Activated T-helper 1 cell treated with anti-CD3 and anti-CD28 coated beads, Interleukin-12 subunit alpha, Interleukin-12 subunit beta, Interleukin-2, Interleukin-4 antibody, amounts not matched to agents 30 ng/mL and 10 ng/mL and 1 ng/mL, durations not matched to agents 14 hours and 24 hours and 36 hours (primary cell): ENCODE measurements at places on chromosomes 7 and 10.

DNA sequence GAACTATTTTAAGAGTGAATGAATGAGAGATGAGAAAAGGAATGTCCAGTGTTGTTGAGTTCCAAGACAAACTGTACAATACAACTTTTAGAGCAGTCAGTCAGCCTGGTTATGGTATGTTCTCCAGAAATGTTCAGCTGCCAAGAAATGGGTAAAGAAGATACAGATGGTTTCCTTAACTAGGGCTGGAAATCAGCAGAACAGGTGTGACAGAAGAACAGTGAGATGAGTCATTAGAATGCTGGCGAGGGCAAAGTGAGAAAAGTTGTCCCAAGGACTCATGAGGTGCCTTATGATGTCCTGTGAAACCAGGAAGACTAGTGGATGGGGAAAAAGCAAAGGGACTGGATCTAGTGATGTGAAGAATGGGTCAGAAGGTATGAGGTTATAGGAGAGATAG, 20.8 kb upstream of the SEPTIN7 start:
- DNase-seq: no peak

DNA sequence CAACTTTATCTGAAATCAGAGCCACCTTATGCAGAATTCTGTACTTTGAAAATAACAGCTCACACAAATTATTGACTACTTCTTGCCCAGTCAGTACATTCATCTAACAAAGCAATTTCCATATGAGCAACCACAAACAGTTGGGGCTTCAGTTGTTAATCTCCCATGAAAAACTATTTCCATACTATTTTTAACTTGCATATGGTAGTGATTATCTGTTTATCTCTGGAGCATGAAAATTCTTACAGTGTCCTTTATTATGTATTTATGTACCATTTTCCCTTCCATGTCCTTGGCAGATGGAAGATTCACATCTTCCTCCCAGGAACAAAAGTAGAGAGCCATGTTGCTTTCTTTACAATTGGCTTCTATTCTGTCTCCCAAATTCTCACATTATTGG, 285.7 kb downstream of the CRPPA start:
- no peak for DNase-seq

- no peak for DNase-seq
Observed at GRCh38 chr10:45456822-45457221, 82.8 kb downstream of the ALOX5 start.

DNA sequence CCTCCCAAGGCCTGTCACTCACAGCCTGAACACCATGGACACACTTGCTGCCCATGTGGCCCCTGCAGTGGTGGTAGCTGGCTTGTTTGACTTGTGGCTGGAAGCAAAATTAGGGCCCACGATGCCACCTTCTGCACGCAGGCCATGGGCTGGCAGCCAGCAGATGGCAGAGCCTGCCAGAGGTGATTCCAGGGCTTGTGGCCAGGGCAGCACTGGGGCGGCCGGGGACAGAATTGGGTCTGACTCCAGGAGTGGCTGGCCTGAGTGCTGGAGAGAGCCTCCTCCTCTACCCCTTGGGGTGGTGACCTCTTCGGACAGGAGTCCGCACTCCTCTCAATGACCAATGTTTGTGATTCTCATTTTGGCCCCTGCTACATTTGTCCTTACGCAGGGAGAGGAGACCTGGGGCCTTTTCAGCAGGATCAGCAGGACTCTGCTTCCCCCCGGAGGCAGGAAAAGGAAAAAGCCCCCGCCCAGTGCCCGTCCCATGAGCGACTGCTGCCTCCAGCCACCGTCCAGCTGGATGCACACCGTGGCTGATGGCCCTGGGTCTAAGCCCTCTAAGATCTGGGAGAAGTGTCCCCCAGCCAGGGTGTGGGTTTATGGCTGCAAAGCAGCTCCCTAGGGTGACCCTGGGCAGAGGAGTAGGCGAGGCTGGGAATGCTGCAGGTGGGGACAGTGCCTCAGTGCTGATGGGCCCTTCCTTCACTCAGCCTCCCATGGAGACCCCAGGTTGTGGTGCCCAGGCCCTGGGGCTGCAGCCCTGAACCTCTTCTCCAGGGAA, 26.5 kb downstream of the DNAJB12 start:
- no peak for DNase-seq

GRCh38 chr7:46603780-46604179, 682.7 kb upstream of the IGFBP3 start:
- no peak for DNase-seq

GRCh38 chr10:109774121-109774440, 149.2 kb downstream of the XPNPEP1 start:
- no peak for DNase-seq

- DNase-seq: no peak
Observed at GRCh38 chr7:28469562-28469961, 57.2 kb downstream of the CREB5 start.

DNA sequence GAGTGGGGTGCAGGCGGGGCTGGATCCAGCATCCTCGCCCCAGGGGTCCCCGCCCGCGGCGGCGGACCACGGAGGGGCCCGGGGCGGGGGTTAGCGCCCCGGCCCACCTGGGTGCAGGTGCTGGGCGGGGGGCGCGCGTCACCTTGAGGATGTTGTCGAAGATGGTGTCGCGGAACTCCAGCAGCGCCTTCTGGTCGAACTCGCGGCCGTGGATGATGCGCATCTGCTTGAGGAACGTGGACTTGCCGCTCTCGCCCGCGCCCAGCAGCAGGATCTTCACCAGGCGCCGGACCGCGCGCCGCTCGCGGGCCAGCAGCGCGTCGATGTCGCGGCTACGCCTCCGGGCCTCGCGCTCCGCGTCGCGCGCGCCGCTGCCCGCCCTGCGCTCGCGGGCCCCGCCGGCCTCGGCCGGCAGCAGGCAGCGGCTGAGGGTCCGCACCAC, 376 bp downstream of the GNA12 start:
- DNase-seq: no peak

- DNase-seq: no peak
Observed at GRCh38 chr7:2043316-2044039, 189.3 kb downstream of the MAD1L1 start.

GRCh38 chr7:106756884-106757283, 95.9 kb upstream of the CCDC71L start:
- no peak for DNase-seq

- DNase-seq: no peak
Observed at GRCh38 chr10:21314111-21314626, 211.3 kb downstream of the SKIDA1 start.

GRCh38 chr7:25261545-25262140, 33.4 kb upstream of the NPVF start:
- no peak for DNase-seq

GRCh38 chr7:5214236-5214635, 24.2 kb downstream of the WIPI2 start:
- DNase-seq: no peak

GRCh38 chr7:71235253-71235652, 103.3 kb downstream of the GALNT17 start:
- DNase-seq: no peak

GRCh38 chr10:97713339-97713825, at the start of gene MARVELD1:
MARVELD1 (plus strand) TSS chr10:97713730; CDS start chr10:97713877, 147 bp downstream.
- DNase-seq: no peak

DNA sequence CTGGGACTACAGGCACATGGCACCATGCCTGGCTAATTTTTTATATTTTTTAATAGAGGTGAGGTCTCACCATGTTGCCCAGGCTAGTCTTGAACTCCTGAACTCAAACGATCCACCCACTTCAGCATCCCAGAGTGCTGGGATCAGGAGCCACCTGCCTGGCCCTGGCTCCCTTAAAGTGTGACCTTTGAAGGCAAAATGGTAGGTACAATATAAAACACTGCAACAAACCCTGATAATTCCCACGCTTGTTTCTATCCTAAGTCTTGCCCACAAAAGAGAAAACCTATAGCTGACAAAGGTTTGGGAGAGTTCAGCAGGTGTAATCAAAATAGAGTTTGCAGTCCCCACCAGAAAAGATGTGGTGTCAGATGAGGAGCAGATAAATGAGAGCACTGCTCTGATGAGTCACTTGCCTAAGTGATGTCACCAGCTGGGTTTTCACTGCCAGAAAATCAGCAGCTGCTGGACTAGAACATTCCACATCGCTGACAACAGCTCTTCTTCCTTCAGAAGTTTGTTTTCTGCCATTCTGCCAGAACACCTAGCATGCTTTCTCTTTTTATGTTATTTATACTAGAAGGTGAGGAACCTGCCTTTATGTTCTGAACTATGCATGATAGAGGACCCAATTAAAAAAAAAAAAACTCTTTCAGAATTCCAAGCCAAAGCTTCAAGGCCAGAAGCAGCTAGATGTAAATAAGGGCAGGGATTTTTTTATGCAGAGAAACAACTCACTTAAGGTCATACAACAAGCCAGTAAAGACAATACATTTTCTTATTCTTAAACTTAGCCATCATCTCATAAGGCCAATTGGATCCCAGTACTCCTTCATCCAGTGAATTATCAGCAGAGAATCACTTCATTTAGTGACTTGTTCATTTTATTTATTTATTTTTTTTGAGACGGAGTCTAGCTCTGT, 18.0 kb downstream of the PURB start:
- no peak for DNase-seq

GRCh38 chr10:99329554-99330346, 594 bp downstream of the CNNM1 start:
- DNase-seq: no peak

DNA sequence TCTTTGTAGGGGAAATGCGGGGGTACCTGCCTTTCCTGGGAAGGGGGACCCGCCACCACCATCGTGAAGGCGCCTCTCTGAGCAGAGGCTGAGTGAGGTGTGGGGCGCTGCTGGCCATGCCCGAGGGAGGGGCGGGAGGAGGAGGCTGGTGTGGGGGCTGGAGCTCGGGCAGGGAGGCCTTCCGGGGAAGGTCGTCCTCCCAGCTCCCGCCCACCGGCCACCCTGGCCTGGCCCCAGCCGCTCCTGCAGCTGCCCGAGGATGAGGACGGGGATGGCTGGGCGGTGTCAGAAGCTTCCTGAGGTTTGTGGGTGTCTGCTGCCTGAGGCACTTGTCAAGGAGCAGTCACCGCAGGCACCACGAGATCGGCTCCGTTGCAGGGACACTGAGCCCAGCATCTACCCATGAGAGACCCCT, 11.4 kb downstream of the PWWP2B start:
- DNase-seq: no peak

GRCh38 chr7:107045980-107046379, 1.5 kb downstream of the PRKAR2B start:
- DNase-seq: no peak

- DNase-seq: no peak
Observed at GRCh38 chr7:94908323-94909178, 1.2 kb downstream of the PPP1R9A start.

DNA sequence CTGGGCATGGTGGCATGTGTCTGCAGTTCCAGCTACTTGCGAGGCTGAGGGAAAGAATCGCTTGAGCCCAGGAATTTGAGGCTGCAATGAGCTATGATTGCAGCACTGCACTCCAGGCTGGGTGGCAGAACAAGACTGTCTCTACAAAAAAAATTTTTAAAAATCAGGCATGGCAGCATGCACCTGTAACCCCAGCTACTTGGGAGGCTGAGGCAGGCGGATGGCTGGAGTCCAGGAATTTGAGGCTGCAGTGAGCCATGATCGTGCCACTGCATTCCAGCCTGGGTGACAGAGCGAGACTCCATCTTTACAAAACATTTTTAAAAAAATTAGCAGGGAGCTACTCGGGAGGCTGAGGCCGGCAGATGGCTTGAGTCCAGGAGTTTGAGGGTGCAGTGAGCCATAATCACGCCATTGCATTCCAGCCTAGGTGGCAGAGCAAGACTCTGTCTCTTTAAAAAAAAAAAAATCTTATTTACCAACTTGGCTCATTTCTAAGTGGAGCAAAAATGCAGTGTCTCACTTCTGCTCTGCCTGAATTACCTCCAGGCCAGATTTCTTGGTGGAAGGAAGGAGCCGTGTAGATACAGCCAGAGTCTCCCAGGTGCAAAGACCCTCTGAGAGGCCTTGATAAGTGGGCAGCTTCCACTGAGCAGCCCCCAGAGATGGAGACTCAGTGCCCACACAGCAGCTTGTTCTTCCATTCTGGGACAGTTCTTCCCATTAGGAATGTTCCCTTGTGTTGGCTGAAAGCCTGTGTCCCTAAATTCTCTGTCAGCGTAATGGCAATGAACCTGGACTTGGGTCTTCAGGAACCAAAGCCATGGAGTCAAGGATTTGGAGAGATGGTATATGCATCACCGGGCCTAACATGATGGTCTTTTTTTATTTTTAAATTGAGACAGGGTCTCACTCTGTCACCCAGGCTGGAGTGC, 30.0 kb downstream of the GTF2IRD1 start:
- no peak for DNase-seq

DNA sequence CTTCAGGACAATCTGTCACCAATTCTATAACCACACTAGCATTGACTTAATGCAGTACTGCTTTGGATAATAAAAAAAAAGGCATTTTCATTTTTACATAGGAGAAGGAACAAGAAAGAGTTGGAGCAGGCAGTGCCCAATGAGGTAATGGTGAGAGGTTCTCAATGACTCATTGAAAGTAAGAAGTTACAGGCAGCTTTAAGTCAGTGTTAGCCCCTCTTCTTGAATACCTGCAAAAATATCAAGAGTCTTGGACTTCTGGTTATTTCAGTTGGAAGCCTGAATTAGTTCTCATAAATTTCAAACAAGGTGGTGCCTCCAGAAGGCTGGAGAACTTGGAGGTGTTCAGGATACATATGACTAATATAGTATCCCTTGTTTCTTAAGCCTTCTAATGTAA, 422.5 kb downstream of the HTR7 start:
- DNase-seq: no peak
